ENCODE measurements at places on chromosomes 1 and 21.

DNA sequence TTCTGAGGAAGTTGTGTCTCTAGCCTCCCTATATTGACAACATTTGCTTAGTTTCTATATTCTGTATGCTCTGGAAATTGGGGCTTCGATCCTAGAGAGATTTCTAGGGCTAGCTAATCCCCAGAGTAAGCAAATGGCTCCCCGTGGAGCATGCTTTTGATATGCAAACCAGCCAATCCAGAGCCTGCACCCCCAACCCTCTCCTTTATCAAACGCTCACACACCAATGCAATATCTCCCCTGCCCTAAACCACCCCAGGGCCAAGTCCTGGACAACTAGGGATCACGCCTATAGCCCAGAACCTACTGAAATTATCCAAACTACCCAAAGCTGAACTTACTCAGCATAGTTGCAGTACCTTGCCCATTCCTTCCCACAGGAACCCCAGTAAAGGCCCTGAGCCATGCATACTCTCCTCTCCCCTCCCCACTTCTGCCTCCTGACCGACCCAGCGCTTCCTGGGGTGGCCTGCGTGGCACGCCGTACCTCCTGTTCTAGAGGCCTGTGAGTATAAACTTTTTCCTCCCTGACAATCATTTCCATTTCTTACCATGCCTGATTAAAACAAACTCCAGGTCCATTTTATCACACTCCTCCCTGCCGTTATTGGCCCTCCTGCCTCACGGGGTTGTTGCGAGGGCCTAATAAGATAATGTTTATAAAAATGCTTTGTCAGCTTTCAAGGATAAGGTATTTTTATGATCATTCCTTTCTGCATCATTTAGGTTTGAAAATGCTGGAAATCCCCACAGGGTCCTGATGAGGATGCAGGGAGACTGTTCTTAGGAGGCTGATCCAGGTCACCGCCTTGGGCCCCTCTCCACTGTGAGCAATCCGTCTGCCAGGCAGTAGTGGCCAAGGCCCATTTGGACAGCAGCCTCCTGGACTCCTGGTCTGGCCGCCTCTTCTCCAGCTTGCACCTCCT lies 102.7 kb downstream of the TENT5C start:
- DNase-seq = no peak

DNA sequence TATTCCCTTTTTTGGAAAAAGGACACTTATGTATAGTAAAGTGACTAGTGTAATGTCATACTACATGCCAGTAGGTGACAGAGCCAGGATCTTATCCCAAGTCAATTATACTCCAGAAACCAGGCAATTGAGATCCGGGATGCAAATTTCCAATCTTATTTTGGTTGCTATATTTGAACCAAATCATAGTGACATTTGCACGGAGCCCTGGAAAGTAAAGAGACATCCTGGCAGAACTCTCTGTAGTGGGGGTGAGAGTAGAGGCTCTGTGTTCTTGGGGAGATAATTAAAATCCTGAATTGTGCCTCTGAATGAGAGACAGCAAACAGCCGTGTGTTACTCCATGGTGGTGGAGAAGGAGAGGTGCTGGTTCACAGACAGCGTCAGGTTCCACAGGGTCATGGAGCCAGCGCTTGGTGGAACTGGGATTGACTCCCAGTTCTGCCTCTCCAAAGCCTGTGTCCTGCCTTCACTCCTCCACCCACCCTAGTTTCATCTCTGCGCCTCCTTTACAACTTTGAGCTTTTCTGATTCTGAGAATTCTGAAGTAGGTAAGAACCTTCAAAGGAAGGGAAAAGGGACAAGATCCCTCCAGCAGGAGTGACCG lies 432.3 kb downstream of the PTPRU start:
- no peak for DNase-seq

DNA sequence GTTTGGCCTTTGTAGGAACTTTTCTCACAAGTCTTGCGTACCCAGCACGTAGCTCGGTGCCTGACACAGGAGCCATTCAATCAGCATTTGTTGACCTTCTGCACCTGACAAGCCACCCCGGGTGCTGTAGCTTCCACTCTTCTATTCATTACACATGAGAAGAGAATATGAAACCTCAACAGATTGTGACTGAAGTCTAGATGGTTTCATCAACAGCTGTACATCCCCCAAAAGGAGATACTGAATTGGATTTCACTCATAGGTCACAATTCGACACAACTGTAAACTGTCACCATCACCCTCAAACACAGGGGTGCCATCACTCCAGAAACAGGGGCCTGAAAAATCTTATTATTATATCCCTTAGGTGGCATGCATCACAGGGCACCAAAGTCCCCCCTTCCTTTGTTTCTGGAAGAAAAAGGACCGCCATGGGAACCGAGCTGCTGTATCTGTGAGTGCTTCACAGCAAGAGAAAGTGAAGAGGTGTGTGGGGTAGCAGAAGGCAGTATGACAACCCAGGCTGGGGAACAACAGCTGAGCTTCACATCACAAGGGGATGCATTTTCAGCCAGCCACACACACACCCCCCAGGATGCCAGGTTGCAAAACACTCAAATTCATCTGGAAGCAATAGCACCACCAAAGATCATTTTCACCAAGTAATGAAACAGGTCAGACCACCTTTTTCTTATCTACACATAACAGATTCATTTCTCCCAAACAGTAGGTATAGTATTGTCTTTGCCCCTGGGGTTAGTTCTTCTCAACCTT lies 225.7 kb downstream of the TOMM20 start:
- DNase-seq = no peak

DNA sequence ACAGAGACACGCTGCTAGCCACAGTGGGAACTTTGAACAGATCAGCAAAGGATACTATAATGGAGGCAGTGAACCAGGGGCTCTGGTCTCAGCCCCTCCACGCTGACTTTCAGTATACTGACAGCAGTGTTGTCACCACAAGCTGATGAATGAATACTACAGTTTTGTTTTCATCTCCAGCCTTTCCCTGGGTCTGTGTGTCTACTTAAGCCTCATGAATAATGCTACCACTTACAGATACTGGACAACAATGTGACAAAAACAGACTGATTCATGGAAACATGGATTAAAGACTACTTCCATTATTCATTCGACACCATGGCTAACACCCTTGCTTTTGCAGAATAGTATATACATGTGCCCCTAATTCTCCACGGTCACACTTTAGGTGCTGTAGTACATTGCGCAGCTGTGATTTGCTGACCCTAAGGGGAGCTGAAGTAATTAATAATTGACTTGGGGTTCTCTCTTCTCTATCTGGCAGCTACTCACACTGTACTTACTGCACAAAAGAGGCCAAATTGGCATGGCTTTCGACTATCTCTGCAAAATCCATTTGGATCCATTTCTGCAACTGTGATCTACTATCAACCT lies 203.2 kb upstream of the LYPLAL1 start:
- no peak for DNase-seq

DNA sequence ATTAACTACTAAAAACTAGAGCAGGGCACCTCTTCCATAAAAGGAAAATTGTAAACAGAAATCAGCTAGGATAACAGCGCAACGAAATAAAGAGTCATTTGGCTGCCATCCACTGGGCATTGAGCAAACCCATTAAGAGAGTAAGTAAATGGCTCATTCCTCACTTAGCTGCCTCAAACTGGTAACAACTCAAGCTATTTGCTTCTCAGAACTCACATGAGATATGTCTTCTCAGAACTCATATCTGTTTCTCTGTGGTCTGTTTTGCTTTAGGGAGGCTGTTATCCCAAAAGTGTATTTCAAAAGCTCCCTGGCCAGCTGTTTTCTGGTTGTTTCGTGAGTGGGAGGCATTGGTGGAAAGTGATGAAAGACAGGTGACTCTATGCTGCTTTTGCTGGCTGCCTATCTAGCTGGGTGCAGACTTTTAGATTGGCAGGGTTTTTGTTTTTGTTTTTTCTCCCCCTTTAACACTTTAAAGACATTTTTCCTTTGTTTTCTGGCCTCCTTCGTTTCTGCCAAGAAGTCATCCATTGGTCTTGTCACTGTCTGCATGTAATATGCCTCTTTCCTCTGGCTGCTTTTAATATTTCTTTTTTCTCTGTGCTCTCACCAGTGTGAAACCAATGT lies 269.2 kb upstream of the RGS18 start:
- no peak for DNase-seq

GRCh38 chr1:3695326-3696217 lies 43.3 kb downstream of the TP73 start:
- DNase-seq = no peak

DNA sequence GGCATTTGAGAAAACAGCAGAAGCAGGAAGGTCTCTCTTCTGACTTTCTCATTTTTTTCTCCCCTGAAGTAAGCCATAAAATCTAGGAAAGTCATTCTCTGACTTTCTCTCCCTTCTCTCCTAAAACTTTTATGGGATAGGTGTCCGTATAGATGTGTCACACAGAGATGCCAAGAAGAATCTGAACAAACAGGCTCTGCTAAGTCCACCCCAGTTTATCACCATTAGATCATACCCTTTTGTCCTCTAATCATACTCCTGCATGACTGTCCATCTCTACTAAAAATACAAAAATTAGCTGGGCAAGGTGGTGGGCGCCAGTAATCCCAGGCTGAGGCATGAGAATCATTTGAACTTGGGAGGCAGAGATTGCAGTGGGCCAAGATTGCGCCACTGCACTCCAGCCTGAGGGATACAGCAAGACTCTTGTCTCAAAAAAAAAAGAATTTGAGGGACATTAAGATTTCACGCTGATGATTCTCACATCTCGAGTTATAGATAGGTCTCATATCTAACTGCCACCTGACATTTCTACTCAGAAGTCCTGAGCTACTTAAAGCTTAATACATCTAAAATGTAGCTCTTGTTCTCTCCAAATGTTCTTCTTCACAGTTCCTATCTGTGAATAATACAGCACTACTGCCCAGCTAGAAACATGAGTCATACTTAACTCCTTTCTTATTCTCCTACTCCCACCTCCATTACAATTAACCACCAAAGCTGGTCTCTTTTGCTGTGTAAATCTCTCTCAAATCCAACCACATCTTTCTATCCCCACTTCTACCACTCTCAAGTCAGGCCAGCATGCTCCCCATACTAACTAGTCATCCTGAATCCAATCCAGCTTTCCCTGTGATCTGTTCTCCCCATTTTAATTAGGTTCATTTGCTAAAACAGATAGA lies 47.7 kb downstream of the ZNF644 start:
- no peak for DNase-seq

- DNase-seq = no peak
Measured at GRCh38 chr1:180199018-180199417, 31.0 kb upstream of the LHX4 start.

DNA sequence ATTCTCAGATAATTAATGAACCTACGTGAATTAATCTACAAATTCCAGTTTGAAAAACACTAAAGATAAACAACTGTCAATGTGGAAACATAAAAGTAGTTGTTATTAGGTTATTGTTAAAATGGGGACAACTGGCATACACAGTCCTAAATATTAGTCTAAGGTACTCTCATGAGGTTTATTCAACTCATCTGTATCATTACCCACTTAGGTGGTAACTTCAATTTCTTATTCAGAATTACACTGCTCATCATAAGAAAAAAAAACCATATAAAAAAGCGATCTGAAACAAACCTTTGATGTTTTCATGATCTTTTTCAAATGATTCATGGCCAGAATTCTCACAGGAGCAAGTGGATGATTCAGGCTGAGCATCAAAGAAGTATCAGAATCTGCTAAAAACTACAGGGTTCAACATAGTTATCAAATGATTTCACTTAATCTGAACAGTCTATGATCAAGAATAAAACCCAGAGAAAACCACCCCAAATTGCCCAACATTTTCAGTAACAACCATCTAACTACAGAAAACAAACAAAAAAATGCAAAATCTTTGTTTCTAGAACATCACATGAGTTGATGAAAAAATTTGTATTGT lies 13.7 kb downstream of the HEATR1 start:
- DNase-seq = no peak

- no peak for DNase-seq
Measured at GRCh38 chr1:73623946-73624345, 574.0 kb downstream of the LRRIQ3 start.

DNA sequence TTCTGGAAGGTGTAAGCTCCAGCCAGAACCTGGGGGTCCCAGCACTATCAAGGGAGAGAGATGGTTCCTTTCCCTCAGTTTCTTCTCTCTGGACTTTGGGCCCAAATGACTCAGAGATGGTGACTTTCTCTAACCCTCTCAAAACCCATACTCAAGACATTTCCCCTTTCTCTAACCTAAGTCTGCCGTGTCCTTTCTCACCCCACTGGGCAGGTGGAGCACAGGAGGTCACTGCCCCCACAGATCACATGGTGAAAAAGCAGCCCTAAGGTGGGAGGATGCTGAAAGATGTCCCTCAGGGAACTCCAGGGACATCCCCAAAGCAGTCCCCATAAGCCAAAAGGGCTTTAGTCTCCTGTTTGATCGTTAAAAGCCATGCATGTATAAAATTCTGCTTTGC lies 173.7 kb downstream of the HIVEP3 start:
- DNase-seq = no peak

GRCh38 chr1:91015794-91016550 lies 5.9 kb downstream of the ZNF644 start:
- no peak for DNase-seq

- DNase-seq = no peak
Measured at GRCh38 chr1:91622616-91623015, 122.0 kb downstream of the CDC7 start.

GRCh38 chr1:77424236-77424635 lies 142.4 kb downstream of the AK5 start:
- no peak for DNase-seq

- no peak for DNase-seq
Measured at GRCh38 chr1:29471487-29472313, 235.4 kb downstream of the PTPRU start.

DNA sequence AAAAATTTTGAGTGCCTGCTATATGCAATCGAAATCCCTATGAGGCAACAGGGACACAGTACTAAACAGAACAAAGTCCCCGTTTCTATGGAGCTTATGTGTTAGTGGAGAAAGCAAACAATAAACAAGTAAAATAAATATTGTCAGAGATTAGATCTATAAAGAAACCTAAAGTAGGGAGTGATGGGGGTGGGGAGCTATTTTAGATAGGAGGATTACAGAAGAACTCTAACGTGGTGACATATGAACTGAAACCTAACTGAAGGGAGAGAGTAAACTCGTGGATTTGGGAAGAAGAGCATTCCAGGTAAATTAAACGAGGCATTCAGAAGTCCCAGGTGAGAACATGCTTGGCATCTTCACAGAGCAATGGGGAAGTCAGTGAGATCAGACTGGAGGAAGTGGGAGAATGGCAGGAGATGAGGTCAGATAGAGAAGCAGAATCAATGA lies 154.5 kb downstream of the DENND1B start:
- no peak for DNase-seq

DNA sequence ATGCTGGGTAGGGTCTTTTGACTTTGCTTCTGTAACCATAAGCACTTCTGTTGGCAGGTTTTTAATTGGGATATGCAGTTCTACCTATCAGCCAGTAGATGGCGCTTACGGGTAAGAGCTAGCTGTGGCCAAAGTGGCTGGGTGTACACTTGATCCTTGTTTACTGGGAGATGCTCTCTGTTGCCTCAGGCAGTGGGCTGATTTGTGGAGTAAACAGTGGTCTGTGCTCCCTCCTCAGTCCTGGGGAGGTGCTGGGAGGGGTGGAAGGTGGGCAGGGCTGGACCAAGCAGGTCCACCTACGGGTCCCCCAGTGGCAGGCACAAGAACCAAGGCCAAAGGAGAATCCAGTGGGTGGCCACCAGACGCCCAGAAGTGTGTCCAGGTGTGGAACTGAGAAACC lies 43.4 kb downstream of the RALGPS2 start:
- DNase-seq = no peak
